ENCODE measurements at places on chromosomes 16 and 17.

DNA sequence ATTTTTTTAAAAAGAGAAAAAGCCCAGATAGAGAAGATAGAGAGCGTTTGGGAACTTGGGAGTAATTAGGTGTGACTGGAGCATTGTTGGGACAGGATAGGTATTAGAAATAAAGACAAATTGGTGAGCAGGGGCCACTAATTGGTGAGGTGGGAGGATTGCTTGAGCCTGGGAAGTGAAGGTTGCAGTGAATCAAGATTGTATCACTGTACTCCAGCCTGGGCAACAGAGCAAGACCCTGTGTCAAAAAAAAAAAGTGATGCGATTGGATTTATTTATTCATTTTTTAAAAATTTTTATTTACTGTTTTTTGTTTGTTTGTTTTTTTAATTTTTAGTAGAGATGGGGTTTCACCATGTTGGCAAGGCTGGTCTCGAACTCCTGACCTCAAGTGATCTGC, 5.1 kb downstream of the CASC3 start:
- no peak for DNase-seq

GRCh38 chr16:18800775-18801144, 589 bp downstream of the ARL6IP1 start:
- DNase-seq = no peak

DNA sequence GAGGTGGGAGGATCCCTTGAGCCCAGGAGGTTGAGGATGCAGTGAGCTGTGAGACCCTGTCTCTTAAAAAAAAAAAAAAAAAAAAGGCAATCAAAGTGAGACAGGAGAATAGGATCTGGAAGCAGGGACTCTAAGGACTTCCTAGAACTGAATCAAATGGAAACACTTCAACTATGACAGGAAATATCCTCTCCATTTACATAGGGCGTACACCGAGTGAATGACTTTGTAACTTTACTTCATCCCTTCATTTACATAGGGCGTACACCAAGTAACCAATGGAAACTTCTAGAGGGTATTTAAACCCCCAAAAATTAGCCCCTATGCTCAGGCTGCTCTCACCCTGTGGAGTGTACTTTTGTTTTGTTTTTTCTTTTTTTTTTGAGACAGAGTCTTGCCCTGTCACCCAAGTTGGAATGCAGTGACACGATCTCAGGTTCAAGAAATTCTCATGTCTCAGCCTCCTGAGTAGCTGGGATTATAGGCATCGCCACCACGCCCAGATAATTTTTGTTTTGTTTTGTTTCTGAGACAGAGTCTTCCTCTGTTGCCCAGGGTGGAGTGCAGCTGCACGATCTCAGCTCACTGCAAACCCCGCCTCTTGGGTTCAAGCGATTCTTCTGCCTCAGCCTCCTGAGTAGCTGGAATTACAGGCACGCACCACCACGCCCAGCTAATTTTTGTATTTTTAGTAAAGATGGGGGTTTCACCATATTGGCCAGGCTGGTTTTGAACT, 9.6 kb upstream of the PRPSAP1 start:
- DNase-seq = no peak

- DNase-seq = peak; percentile 85
Observed at GRCh38 chr17:37488607-37489196, 989 bp upstream of the DUSP14 start.

GRCh38 chr16:79587296-79587695, 13.2 kb downstream of the MAF start:
- DNase-seq = no peak

DNA sequence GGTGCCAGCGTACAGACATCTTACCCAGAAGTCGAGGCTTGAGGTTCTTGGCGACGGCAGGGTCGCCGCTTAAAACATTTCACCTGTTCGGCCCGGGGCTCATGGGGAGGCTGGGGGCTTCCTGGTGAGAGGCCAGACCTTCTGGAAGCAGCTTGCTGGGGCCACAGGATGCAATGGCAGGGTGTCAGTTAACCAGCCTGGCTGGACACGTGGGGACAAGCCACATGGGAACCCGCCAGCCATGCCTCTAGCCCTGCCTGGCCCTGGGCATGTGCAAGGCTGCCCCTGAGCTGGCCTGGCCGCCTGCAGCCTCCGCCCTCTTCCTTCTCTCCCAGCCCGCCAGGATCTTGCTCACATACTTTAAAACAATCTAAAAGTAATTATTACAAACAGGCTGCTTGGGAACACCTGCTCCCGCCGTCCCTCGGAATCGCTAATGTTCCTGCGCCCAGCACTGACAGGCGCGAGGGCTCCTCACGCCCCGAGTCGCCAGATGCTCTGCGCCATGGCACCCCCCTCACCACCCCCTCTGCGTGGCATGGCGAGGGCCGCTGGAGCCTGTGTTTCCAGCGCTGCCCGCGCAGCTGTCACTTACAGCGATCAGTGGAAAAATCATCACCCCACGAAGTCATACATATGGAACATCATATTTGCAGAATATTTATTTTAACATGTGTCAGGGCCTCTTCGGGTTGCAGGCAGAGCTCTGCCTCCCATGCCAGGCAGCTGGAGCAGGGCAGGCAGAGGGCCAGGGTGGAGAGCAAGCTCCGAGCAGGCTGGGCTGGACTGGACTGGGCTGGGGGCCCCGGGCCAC, 188.7 kb upstream of the GSE1 start:
- no peak for DNase-seq
